Erythroblast (primary cell): ENCODE measurements at places on chromosomes 2 and 18.
A peak's percentile ranks its signal among the peaks of the same experiment; 100 is the strongest.

DNA sequence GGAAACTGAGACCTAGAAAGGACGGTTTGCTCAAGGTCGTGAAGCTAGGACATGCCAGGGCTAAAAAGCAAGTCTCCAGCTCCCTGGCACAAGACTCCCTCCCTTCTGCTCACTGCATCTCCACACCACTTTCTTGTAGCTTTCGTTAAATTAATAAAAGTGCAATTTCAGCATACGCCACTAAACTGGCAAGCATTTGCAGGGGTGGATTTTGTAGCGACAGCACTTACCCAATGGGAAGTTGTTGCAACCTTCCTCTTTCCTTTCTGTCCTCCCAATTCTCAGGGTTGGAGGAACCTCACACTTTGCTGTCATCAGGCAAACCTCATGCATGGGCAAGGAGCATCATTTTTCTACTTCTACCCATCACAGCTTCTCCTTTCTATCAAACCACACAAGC, 7.4 kb upstream of the RHOB start:
- no peak for DNase-seq

GRCh38 chr2:42890791-42891355, 98.5 kb upstream of the HAAO start:
- peak; percentile 17 for DNase-seq

GRCh38 chr2:163664610-163665009, 71.2 kb downstream of the FIGN start:
- no peak for DNase-seq

GRCh38 chr18:56649996-56650395, 1.2 kb upstream of the WDR7 start:
- DNase-seq = peak; percentile 55

DNA sequence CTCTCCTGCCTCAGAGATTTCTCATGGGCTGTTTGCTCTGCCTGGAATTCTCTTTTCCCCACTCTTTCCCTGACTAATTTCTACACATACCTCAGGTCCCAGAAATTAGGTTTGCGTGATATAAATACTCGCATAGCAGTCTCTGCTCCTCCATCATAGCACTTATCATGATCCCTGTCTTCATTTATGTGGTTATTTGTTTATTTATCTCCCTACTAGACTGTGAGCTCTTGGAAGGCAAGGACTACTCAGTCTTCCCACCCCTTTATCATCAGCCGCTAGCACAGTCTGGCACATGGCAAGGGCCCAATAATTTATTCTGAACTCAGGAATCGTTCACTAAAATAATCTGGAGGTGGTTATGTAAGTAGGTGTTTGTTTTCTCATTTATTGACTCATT, 79.3 kb downstream of the ADCYAP1 start:
- DNase-seq = no peak

GRCh38 chr2:126894585-126895182, 4.0 kb upstream of the TEX51 start:
- DNase-seq = no peak

DNA sequence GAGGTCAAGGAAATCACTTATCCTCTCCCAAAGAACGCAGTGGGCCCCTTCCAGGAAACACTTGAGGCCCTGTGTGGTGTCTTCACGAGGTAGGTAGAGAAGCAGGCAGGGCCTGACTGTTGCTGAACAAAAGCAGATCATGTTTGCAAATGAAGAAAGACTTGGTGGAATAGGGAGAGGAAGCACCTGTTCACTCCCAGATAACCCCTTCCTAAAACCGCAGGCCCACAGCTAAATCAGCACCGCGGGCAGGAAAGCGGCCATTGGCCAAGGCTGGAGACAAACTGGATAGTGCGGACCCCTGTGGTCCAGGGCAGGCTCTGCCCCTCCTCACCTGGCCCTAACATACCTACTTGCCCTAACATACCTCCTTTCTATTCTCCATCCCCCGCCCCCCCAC, 64.9 kb upstream of the KLHL29 start:
- no peak for DNase-seq

DNA sequence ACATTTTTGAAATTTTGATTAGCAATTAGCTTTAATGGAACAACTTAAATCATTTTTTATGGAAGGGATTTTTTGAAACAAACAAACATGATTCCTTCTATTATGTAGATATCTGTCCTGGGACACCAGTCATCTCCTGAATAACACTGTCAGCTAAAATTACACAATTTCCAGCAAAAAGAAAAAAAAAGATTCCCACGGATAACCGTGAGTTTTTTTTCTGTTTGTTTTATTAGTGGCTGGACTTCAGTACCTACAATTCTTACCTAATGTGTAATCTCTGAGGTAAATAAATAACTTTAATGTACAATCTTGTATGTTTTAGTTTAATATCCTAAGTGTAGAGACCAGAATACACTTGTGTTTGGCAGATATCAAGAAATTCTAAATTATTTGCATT, 126.6 kb upstream of the KYNU start:
- DNase-seq = no peak
